T-helper 2 cell treated with Interferon-gamma antibody and Interleukin-4, amounts not matched to agents 5 μg/mL and 100 μg/mL, for 36 hours (primary cell): ENCODE measurements at places on chromosomes 3 and 15.

- DNase-seq: no peak
Measured at GRCh38 chr15:75193976-75194375, 7.7 kb upstream of the C15orf39 start.

- no peak for DNase-seq
Measured at GRCh38 chr3:155948476-155948875, 78.0 kb downstream of the GMPS start.

DNA sequence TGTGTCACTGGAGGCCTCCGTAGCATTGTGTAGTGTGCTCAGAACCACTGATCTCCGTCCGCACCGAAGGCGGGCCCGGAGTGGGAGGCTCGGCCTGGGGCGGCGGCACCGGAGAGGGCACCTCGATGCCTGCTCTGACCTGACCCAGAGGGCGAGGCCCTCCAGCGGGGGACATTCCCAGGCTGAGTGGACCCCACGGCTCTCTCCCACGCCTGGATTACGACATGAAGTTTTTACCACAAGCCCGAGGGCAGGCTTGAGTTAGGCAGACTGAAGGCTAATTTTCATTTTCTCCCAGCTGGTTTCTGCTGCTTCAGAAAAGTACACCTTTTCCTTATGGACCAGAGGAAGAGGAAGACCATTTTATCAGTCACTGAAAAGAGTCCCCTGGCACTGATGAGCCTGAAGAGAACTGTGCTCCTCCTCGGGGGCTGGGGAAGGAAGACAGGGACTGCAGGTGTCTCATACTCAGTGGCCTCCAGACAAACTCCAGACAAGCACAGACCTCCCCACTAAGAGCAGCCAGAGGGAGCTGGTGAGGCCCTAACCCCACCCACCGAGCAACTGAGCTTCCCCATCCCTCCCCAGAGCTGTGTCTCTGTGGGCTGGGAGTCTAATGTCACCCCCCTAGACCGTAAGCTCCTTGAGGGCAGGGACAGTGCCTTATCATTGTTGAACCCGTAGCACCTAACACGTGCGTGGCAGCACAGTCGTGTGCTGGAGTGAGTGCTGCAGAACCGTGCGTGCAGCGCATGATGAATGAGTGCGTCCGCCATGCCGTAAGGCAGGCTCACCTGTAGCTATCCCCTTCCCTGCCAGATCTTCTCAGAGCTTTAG lies 74.5 kb upstream of the BLM start:
- DNase-seq: no peak

GRCh38 chr3:47016934-47017435 lies 37.5 kb downstream of the NBEAL2 start:
- peak; percentile 62 for DNase-seq

DNA sequence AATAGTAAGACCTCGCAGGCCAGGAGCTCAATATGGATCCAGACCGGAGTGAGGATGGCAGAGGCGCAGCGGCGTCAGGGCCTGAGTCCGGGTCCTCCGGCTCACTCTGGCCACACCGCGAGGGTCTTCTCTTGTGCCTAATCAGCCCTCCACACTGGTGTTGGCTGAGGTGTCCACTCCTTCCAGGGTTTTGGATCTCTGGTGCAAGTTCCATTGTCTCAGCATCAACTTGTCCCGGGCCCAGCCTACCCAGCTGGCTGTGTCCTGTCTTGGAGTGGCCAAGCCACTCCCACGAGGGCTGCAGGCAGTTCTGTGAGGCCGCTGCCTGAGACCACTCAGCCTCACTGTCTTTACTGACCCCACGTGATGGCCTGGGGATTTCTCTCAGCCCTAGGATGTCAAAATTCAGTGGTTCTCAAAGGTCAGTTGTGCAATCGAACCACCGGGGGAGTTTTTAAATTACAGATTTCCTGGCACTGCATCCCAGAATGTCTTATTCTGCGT lies 12.6 kb upstream of the GOLGA6L7 start:
- DNase-seq: no peak

DNA sequence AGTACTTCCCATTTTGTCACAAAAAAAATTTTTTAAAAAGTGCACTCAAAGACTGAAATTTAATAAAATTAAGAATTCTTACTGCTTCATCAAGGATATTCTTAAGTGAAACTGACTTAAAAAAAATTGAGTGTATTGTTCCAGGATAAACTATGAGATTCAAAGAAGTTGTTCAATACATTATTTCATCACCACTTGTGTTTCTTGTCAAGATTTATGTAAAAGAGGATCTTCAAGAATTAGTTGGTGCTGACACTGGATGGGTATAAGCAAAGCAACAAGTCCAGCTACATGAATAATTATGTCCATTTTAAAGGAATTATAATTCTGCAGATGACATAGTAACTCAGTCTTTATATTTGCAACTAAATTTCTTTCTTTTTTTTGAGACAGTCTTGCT lies 4.3 kb upstream of the AP4E1 start:
- DNase-seq: no peak

DNA sequence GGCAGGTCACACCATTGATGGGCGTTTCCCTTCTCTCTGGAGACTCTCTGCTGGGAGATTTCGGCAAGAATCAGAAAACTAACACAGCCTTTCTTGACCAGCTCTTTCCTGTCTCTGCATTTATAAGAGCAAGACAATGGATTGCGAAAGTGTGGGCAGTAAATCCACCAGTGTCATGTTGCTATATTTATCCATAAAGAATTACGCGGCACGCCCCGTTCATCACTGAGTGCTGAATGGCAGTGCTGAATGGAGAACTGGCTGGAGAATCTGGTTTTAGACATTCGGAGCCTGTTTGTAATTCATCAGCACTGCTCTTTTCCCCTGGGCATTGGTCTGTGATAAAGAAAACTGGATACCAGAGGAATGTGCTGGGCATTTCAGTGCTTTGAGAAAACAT lies 2.0 kb upstream of the CEMIP start:
- no peak for DNase-seq

- no peak for DNase-seq
Measured at GRCh38 chr3:7209098-7209497, 348.2 kb downstream of the GRM7 start.

- DNase-seq: no peak
Measured at GRCh38 chr3:56761023-56761422, 40.7 kb downstream of the ARHGEF3 start.

GRCh38 chr3:17640466-17640865 lies 102.0 kb downstream of the TBC1D5 start:
- DNase-seq: no peak

- no peak for DNase-seq
Measured at GRCh38 chr3:19945534-19945933, 1.4 kb upstream of the RAB5A start.
